ENCODE measurements at places on chromosomes 7 and 10.

DNA sequence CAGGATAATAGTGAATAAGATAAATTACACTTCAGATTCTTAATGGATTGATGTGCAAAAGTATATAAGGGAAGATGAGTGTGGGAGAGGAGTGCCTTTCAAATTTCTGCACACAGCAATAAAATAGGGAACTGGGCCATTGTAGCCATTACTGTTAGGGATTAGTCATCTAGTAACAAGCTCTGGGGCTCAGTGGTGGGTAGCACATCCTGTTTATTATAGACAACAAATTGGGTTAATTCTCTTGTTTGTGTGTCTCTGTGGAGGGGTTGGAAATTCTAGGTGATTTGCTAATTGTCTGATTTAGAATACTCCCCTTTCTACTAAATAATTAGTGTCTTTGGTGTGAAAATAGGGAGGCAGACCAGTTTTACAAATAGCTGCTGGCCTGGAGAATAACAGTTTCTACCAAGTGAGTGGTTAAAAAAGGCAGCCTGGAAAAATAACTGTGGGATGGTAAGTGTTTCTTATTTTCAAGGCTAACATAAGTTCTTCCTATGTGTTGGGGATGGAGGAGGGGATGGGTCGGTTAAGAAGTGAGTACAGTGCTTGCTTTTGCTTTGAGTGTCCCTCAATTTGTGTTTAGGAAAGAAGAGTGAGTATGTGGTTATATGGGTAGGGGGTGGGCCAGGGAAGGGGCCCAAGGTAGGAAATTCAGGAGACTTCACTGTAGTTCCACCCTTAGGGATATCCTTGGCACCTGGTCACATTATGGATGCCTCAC is 43.3 kb upstream of the TMEM248 start:
- no peak for DNase-seq

DNA sequence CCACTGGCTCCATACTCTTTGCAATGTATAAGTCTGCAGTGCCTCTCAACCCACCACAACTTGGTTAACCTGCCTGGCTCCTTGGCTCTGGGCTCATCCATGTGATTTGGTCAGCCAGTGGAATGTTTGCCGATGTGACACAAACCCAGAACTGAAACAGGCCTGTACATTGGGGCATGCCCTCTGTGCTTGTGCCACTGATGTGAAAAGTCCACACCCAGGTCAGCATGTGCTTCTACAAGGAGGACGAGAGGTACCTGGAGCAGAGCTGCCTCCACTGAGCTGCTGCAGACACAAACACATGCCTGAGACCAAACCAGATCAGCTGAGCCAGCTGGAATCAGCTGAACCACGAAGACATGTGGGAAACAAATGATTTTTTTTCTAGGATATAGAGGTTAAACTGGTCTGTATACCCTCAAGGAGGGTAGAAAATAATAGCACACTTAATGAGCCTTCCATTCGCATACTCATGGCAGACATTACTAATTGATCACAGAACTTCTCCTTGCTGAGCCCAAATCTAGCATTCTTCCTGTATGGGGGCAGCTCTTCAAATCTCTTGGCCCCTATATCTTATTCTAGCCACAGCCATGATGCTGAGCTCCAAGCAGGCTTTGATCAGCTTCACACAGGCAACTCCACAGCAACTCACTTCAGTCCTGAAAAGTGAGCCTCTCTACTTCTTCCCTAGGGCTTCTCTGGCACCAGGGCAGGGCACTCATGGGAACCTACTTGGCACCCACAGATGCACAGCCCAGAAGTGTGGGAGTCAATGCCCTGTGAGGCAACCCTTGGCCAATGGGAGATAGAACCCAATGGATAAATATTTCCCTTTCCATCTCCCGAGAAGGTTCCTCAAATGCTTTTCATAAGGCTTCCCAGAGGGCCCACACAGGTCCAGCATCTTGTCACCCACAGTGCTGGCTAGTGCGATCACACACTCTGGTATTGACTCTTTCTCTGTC is 18.6 kb downstream of the PYROXD2 start:
- no peak for DNase-seq

DNA sequence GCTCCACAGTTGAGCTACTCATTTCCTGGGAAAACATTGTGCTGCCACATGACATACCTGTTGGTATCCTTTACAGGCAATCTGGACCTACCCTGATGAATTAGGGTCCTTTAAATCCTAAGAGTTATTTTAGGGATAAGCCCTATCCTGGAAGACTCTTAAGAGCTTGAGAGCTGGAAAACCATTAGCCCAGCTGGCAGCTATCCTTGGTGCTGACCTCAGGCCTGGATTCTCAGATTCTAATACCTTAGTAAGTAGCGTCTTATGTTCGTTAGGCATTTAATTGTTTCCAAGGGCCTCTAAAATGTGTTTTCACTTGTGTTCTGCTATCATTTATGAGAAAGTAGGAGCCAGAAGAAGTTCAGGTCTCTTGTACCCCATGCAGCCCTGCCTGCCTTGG is 93.0 kb upstream of the SORCS3 start:
- no peak for DNase-seq

GRCh38 chr7:93622036-93623033 is 47.8 kb upstream of the CALCR start:
- peak; percentile 53 for DNase-seq

- no peak for DNase-seq
Measured at GRCh38 chr10:99124376-99124775, 111.3 kb downstream of the HPSE2 start.

DNA sequence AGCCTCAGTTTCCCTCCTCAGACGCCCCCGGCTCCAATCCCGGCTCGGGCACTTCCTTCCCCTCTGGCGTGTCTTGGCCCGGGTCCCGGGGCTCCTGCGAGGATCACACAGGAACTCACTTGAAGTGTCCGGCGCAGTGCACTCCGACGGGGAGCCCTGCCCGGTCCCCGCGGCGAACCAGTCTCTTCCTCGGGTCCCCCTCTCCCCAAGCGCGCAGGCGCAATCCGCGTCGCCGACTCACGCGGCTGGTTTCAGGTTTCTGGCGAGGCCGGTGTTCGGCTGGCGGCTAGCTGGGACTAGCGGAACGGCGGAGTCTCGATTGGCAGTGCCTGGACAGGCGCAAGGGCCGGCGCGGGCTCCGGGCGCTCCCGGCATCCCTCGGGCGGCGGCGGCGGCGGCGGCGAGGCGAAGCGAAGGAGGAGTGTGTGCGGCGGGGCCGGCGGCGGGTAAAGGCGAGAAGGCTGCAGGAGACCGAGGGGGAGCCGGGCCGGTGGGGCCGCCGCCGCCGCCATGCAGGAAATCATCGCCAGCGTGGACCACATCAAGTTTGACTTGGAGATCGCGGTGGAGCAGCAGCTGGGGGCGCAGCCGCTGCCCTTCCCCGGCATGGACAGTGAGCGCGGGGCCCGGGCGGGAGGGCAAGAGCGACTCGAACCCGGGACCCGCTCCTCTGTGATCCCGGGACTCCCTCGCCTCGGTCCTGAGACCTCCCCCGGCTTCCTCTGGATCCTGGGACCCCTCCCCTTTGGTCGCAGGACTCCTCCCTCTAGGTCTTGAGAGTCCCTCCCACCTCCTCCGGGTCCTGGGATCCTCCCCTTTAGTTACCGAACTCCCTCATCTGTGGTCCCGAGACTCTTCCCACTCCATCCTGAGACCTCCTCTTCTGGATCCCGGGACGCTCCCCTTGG is at the start of the genes CPSF4 and PTCD1:
Gene CPSF4, plus strand, starts transcription at position 371 of the 908 bp plus-strand sequence. Its CDS starts 140 bp downstream, at position 511.
Gene PTCD1, minus strand, starts transcription at position 226 of the 908 bp plus-strand sequence. CDS start 3,556 bp downstream, outside the sequence.
- DNase-seq, result peak; percentile 83

GRCh38 chr7:131733604-131734003 is 177.2 kb upstream of the PODXL start:
- DNase-seq, result no peak

DNA sequence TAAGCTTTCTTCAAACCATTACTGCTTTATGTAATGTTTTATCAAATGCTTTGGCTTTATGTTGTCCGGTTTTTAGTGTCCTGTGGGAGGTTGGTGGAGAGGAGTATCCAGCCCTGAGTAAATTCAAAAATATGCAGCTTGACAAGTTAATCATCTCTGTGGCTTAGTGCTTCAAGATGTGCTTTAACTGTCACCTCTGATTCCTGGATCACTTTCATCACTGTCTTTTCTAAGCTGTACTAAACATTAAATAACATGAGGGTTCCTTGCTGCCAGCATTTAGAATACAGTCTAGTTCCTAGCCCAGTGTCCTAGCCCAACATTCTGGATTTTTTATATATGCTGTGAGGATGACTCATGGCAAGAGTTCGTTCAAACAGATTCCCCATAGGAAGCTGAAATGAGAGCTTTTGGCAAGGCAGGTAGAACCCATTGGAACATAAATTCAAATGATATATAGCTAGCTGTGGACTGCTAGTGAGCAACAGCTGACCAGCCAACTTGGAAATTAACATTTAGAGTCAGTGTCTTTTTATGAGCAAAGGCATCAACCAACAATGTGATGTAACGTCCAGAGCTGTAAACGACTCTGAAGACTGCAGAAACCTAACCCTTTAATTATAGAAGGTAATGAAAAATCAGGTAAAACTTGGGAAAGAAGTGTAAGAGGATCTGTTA is 80.6 kb upstream of the OIT3 start:
- DNase-seq, result no peak

All from NCI-H2081 treated with DMSO at 0.1 percent for 48 hours (cell line).